ENCODE measurements at places on chromosomes 1 and 21.

DNA sequence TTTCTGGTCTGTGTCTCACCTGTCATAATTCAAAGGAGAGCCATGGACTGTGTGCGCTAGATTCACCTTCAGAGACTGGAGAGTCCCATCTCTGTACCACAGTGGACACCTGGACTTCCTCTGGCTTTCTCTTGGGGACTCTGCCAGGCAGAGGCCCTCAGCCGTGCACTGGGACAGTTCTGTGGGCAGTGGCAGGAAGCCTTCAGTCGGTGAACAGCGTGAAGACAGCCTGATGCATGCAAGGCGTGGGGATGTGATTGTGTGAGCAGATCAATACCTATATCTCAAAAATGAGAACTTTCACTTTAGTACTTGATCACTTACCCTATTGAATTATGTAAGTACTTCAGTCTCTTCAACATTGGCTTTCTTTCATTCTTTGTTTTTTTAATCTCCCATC lies 245.3 kb downstream of the DISC1 start:
- no peak for DNase-seq

GRCh38 chr1:3847081-3847480 lies 9.9 kb downstream of the CEP104 start:
- DNase-seq, result no peak

DNA sequence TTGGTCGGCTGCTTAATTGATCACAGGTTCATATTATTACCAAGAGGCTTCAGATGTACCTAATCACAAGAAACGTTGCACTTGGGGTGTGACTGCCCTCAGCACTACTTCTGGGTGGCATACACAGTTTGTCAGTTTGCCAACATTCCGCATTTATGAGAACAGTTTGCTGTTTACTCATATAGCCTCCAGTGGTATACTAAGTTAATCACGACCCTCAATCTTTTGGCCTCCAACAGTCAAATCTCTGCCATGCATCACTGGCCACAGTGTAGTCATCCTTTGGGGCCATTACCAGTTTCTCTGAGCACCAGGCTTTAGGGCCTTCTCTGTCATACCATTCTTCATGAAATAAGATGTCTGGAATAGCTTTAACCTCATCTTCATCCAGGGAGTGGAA lies 62.8 kb upstream of the BCL9 start:
- DNase-seq, result no peak

DNA sequence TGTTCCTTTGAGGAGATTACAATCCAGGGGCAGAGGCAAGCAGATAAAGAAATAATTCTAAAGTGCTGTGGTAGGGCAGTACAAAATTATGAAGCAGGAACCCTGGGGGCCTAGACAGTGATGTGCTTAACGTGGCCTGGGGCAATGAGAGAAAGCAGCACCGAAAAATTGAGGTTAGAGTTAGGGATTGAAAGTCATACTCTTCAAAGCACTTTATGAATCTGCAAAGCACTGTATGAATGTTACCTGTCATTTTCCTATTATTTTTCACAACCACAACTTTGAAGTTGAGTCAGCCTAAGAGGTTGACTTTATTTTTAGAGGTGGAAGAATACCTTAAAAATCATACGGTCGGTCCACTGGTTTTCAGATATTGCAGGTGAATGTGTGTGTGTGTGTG lies 183.4 kb upstream of the NFIA start:
- DNase-seq, result no peak

DNA sequence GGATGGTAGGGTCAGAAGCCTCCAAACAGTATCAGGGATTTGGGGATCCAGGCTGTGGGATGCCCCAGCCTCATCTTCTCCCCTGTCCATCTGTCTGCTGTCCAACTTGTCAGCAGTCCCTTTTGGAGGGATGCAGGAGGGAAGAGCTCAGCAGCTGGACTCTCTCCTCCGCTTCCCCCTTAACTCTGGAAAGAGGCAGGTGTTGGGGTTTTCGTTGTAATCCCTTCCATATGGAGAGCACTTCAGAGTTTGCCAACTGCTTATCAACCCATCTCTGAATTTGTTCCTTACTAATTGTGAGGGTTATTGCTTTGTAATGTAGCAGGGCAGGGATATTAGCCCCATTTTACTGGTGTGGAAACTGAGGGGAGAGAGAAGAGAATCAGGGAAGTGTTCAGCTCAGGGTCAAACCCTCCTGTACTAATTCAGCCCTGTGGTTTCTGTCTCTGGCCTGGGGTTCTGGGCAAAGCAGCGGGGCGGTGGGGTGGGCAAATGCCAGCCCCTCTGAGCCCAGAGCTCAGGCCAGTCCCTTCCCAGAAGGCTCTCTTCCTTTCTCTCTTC lies 3.2 kb downstream of the CITED4 start:
- DNase-seq, result no peak

- no peak for DNase-seq
Observed at GRCh38 chr1:41454406-41454805, 30.1 kb downstream of the EDN2 start.

GRCh38 chr1:181412746-181413145 lies 70.6 kb upstream of the CACNA1E start:
- no peak for DNase-seq

DNA sequence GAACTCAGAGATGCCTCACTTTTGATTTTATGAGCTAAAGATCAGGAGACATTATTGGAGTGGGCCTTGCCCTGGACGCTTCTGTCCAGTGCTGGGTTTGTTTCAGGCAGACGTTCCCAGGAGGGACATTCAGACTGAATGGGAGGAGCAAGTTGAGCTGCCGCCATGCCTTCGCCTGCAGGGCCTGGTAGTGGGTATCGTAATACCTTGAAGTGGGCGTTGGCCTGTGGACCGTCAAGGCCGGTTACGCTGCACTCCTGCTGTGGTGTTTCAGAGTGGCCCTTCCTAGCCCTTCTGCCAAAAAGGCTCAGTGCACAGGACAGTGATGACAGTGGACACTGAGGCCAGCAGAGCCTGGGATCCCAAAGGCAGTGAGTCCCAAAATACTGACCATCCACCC lies 1.6 kb downstream of the FAM3B start:
- DNase-seq, result no peak

GRCh38 chr1:234500269-234500668 lies 21.3 kb upstream of the TARBP1 start:
- DNase-seq, result no peak

GRCh38 chr1:213050745-213051126 lies 305 bp upstream of the RPS6KC1 start:
- no peak for DNase-seq
